Activated CD4-positive, alpha-beta T cell treated with anti-CD3 and anti-CD28 coated beads, Interleukin-2, amount 10 ng/mL, durations not matched to agents 7 days and 5 days (primary cell): ENCODE measurements at places on chromosomes 1 and 21. TPM values are rescaled to one million over a fixed set of nuclear protein-coding genes. Genes with fewer than 3 reads are reported as not detected.

ZNF593OS gene
- not detected for total RNA-seq

GABRD gene
- total RNA-seq = not detected

SPATA45 gene
- total RNA-seq = 0.45 TPM

APCS gene
- total RNA-seq = not detected

PAFAH2 gene
- total RNA-seq = 11.9 TPM

OPTC gene
- total RNA-seq = not detected

SPRR2A gene
- total RNA-seq = not detected

C1QB gene
- total RNA-seq = not detected

EPRS1 gene
- 112 TPM for total RNA-seq

IL24 gene
- total RNA-seq = not detected

EPHA8 gene
- not detected for total RNA-seq

FLAD1 gene
- total RNA-seq = 41.2 TPM

GRCh38 chr21:34498623-34499022 lies 13.4 kb downstream of the KCNE1 start:
- DNase-seq = no peak

GRCh38 chr1:159068886-159069285 lies 7.7 kb downstream of the AIM2 start:
- no peak for DNase-seq

DNA sequence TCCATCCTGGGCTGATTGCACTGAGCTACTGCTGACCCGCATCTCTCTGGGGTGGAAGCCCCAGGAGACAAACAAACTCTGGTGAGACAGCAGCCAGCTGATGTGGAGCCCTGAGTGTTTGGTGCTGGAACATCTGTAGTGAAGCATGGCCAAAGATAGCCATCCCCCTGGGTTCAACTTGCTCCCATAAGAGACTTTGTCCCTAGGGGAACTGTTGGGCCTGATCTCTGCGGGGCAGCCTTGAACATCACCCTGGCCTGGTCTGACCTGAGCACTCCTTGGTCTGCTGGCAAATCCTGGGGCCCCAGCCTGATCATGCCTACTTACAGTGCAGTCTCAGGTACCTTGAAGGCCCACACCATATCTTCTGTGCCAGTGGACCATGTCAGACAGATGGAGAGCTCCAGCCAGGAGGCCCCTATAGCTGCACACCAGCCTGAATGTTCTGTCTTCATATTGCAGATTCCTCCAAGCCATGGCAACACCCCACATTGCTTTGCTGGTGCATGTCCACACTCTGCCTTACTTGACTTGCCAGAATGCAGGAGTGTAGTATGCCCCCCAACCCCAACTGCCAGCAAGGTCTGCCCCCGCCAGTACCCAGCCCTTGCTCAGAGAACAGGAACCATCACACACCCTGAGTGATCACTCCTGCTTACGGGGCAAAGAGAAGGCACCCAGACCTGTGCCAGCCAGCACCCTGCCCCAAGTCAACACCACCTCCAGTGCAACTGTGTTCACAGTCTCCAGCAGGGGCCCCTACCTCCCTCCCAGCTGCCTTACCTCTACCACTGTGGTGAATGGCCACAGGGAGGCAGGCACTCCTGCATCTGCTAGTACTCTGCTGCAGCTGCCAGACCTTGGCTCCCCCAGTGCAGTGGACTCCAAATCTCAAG lies 690.5 kb upstream of the NR5A2 start:
- DNase-seq = no peak

DNA sequence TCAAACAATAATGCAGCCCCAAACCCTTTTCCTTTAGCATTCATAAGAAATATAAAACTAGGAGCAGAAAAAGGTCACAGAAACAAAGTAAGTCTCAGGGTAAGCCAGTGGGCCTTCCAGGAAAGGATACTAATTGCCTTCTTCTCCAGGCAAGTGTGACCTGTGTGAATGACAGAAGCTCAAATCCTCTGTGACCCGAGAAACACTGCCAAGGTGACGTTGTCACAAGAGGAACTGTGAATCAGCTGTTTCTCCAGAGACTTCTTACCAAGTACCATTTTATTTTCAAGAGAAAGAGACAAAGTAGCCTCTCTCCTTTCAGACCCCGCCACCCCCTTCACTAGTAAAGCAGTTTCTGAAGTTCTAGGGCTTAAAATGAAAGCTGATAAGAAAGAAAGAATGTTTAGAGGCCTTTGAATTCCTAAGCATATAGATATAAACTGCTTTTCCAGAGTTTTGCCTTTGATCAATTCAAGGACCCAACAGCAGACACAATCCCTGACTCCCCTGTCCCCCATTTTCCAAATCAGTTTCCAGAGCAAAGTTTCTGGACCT lies 155.6 kb downstream of the NUF2 start:
- DNase-seq = no peak

GRCh38 chr1:27971674-27972073 lies 11.9 kb downstream of the XKR8 start:
- no peak for DNase-seq

- no peak for DNase-seq
These were observed 392 bp upstream of the TAGLN2 start for GRCh38 chr1:159925719-159926078.

- peak; percentile 55 for DNase-seq
These were observed 219.8 kb upstream of the DUSP10 start for GRCh38 chr1:221961532-221962292.

- no peak for DNase-seq
These were observed 70.3 kb downstream of the DHRS3 start for GRCh38 chr1:12547586-12548225.

DNA sequence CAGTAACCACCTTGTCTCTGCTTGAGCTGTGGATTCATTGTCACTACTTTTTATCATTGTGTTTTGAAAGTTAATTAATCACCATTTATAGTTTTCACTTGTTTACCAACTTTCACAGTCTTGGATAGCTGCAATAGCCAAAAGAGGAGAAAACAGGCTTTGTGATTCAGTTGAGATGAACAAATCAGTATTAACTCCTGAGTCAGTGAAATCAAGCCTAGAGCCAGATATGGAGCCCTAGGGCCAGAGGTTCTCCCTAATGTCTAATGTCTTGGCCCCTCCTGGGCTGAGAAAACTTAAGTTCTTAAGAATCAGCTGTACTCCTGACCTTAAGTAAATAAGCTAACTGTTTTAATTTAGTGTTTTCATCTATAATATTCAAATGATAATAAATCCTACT lies 228.8 kb downstream of the DNM3 start:
- no peak for DNase-seq

- no peak for DNase-seq
These were observed 15.4 kb upstream of the GPR37L1 start for GRCh38 chr1:202107321-202107761.

DNA sequence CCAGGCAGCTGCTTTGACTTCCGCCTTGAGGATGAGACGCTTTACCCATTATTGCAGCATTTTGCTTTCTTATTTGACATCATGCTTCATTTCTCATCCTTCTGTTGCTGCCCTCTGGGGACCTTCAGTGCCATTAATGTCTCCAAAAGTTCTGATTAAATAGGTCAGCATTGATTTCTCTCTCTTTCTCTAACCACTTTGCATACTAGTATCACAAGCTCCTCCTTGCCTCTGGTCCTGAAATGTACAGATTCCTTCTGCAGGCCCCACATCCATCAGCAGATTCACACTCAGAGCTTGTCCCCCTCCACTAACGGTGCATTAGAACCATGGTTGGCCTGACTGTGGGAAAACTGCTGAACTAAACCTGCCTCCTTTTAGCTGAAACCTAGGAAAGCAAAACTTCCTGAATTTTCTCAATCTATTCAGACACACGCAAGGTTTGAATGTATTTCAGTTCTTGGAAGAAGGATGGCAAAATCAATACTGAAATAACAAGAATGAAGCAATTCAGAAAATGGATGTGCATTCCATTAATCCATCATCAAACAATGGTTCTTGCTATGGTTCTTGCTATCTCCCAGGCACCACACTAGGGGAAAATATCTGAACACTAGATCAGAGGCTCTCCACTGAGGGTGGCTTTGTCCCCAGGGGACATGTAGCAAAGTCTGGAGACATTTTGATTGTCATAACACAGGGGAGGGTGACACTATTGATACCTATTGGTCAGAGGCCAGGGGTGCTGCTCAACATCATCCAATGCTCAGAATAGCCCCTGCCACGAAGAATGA lies 154.5 kb downstream of the PCP4 start:
- no peak for DNase-seq

- no peak for DNase-seq
These were observed 90.9 kb downstream of the RGS7 start for GRCh38 chr1:241266121-241266520.

DNA sequence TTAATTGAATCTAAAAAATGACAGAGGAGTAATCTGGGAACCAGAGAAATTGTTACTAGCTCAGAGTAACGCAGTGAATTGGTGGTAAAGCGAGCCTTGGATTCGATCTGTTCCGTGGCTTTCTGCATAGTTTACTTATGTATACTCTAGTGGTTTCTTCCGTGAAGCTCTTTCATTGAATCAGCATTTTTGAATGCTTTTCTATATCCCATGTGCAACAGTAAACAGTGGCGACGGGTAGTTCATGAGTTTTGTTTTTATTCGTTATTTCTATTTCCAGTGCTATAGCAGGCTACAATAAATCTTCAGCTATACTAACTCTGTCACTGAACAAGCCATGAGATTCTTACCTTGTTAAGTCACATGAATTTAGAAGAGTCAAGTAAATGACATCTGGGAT lies 14.5 kb upstream of the MAP3K7CL start:
- DNase-seq = no peak

- no peak for DNase-seq
These were observed 325.4 kb downstream of the CHRM3 start for GRCh38 chr1:239711768-239712167.

GRCh38 chr1:33433509-33434362 lies 2.8 kb upstream of the PHC2 start:
- DNase-seq = no peak

- peak; percentile 37 for DNase-seq
These were observed 3.7 kb downstream of the TCHH start for GRCh38 chr1:152111515-152111968.

DNA sequence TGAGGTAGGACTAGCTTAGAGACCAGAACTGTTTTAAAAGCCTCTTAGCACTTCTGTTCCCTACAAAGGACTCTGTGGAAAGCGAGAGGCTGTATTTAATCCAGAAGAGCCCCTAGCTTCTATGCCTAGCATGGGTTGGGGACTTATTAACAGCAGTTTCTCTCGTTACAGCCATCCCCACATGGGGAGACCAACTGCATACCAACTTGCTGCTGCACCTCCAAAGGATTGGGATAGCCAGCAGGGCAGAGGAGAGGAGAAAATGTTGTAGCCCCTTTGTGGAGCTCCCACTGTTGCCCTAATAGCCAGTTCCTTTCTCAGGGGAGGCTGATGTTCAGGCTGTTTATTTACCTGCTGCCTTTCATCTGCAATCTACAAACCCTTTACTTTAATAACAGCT lies 11.0 kb upstream of the CELSR2 start:
- DNase-seq = no peak

GRCh38 chr1:234489698-234490077 lies 10.7 kb upstream of the TARBP1 start:
- no peak for DNase-seq

DNA sequence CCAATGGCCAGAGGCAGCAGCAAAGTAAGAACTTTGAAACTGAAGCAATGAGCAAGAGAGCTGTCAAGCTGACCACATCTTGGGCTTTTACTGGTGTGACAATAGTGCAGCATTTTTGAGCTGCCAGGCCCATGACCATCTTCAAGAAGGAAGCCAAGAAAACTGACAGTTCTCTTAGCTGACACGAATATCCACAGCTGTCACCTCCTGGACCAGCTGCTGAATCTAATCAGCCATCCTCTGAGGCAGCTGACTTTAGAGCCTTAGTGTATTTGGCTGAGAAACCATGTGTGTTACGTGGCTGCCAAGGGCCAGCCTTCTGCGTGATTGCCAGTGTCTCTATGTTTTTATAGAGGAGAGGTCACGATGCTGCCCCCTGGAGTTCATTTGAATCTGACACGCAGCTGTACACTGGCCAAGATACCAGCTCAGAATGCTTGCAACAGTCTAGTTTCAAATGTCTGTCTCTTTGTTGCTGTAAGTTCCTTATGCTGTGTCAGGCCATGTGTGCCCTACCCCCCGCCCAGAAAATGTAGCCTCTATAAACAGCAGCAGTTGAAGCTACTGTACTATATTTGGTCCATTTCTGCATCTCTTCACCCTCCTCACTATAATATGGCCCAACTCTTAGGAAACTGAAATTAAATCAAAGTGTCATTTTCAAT lies 39.7 kb downstream of the PALMD start:
- peak; percentile 51 for DNase-seq

- no peak for DNase-seq
These were observed 41.9 kb downstream of the MAB21L3 start for GRCh38 chr1:116152950-116153691.

- DNase-seq = no peak
These were observed 2.5 kb downstream of the AGRN start for GRCh38 chr1:1022302-1023009.
